ENCODE measurements at places on chromosomes 4 and X.

DNA sequence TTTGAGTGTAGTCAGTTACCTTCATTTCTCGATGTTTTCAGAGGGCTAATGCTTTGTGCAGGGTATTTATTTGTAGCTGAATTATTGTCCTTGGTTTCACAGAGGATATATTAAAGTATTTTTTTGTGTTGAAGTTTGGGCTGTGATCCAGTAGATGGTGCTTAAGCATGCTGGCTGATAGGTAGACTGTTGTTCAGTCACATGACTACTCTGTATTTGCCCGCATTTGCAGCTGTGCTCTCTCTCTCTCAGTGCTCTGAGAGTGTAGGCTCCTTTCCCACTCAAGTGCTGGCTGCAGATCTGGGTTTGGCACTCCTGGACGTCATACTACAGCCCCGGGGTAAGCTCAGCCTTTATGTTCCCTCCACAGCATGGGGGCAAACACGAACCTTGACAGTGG is 21.7 kb downstream of the RAB40AL start:
- no peak for DNase-seq

- DNase-seq, result no peak
These were observed 9.6 kb upstream of the DUSP9 start for GRCh38 chrX:153637121-153638040.

- DNase-seq, result no peak
These were observed 13.1 kb downstream of the PDGFC start for GRCh38 chr4:156958276-156959074.

DNA sequence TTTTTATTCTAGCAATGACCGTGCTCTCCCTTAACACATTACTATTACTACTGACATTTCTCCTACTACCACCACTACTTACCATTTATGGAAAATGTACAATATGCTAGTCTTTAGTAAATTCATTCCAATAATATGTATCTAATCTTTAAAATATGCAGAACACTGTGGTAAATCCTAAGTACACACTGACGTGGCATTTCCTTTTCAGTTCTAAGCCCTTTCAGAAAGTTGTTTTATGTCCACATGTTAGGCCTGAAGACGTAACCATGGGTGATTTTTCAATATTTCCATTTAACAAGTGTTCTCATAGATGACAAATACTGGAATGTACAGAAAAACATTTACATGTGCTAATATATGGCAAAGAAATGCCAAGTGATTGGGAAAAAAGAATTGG is 268.6 kb upstream of the SLIT2 start:
- no peak for DNase-seq

DNA sequence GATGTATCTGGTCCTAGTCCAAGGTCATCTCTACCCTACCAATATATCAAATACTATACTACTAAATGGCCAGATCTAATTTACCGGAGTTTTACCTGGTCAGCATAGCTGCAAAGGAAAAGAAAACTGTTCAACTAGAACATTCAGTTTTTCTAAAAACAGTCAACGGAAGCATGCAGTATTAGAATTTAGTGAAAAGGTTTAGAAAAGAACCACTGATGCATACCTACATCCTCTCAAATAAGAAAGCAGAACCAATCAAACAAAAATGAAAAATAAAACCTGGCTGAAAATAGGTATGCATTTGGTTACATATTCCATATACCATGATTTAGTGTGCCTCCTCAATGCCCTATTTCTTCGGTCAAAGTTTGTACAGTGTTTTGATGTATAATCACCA is 140.0 kb downstream of the CHM start:
- DNase-seq, result no peak

- no peak for DNase-seq
These were observed 144.3 kb downstream of the CHIC2 start for GRCh38 chr4:53920116-53920515.

DNA sequence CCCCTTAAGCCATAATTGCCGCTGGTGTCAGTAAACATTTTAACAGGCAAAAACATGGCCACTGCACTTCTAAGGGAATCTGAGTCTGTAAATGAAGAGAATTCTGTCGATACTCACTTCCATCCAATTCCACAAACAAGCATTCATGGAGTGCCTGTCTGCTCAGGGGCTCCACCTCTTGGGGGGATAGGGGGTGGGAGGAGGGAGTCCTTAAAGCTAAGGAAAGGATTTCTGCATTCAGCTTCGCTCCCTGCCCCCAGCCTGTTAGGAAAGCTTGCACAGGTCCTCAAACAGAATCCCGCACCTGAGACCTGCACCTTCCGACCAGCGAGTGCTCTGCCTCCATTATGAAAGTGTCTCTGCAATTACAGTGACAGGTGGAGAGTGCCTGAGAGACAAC is 130.2 kb upstream of the KIT start:
- DNase-seq, result no peak

DNA sequence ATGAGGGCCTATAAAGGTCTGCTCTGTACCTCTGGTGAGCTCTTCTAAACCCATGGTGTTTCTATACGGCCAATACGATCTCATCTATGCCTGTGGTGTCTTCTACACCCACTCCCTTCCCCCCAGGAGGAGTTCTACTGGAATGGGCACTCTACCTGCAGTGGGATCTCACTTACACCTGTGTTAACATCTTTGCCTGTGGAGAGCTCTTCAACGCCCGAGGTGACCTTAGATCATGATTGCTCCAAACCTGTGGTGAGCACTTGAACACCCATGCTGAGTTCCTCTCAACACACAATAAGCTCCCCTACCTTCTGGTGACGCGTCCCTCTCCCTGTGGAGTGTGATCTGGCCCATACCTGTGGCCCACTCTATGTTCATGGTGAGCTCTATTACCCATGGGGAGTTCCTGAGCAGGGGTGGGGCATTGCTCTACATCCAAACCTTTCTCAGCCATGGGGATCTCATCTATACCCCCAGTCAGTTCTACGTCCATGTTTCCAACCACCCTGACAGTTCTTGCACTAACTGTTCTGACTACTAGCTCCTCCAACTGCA is 48.6 kb downstream of the BCOR start:
- no peak for DNase-seq

DNA sequence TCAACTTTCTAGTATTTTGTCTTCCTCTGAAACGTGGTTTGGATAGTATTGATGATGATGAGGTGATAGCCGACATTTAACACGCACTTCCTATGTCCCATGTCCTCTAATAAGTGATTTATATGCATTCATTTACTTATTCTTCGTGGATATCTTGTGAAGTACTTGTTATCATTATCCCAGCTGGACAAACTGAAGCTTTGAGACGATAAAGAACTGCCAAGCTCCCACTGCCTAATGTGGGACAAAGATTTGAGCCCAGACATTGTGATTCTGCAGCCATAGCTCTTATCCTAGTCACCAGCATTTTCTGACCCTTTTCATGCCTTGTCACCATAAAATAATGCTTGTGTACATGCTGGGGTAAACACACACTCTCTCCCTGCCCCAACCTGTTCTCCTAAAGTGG is 92.5 kb downstream of the RAPGEF2 start:
- DNase-seq, result no peak

GRCh38 chr4:70721747-70722146 is at the start of gene RUFY3:
Gene RUFY3, plus strand, starts transcription at chr4:70721964. Its CDS starts 610 bp downstream, at chr4:70722574.
- DNase-seq, result no peak

DNA sequence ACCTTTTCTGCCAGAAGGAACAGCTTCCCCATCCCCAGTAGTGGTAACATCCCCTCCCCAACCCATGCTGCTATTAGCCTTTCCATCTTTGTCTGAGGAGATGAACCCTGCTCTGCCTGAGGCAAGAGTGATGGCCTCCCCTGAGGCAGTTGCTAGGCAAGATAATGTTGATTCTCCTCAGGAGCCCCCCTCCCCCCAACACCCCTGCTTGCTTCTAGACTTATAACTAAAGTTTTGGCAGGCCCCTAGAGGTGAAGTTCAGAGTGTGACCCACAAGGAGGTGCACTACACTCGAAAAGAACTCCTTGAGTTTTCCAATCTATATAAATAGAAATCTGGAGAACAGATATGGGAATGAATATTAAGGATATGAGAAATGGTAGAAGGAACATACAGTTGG is 962.5 kb downstream of the ADGRL3 start:
- DNase-seq, result no peak

DNA sequence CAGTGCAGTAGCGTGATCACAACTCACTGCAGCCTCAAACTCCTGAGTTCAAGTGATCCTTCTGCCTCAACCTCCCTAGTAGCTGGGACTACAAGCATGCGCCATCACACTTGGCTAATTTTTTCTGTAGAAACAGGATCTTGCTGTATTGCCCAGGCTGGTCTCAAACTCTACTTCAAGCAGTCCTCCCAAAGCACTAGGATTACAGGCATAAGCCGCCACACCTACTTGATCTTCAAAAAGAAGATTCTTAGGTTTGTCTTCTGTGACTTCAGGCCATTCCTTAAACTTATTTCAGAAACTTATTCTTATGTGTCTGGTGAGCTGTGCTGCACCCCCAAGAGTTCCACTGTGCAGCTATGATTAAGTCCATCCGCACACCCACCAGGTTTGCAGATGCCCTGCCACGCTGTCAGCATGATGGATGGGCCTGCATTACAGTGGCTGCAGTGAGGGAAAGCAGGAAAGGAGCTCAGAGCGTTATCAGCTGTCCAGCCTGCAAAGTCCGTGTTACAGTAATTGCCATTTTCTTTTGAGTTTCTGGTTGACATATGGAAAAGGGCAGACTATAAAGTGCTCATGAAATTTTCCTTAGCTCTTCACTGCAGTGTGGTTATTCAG is 146.6 kb downstream of the AASDH start:
- no peak for DNase-seq

- no peak for DNase-seq
These were observed 235.6 kb downstream of the STIM2 start for GRCh38 chr4:27096142-27096824.

- no peak for DNase-seq
These were observed 43.5 kb downstream of the CLDN34 start for GRCh38 chrX:10010686-10011085.

DNA sequence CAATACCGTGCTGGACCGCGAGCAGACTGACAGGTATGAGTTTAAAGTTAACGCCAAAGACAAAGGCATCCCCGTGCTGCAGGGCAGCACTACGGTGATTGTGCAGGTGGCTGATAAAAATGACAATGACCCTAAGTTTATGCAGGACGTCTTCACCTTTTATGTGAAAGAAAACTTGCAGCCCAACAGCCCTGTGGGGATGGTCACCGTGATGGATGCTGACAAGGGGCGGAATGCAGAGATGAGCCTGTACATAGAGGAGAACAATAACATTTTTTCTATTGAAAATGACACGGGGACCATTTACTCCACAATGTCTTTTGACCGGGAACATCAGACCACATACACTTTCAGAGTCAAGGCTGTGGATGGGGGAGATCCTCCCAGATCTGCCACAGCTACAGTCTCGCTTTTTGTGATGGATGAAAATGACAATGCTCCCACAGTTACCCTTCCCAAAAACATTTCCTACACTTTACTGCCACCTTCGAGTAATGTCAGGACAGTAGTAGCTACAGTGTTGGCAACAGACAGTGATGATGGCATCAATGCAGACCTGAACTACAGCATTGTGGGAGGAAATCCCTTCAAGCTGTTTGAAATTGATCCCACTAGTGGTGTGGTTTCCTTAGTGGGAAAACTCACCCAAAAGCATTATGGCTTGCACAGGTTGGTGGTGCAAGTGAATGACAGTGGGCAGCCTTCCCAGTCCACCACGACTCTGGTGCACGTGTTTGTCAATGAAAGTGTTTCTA is 3.2 kb downstream of the PCDH7 start:
- no peak for DNase-seq

DNA sequence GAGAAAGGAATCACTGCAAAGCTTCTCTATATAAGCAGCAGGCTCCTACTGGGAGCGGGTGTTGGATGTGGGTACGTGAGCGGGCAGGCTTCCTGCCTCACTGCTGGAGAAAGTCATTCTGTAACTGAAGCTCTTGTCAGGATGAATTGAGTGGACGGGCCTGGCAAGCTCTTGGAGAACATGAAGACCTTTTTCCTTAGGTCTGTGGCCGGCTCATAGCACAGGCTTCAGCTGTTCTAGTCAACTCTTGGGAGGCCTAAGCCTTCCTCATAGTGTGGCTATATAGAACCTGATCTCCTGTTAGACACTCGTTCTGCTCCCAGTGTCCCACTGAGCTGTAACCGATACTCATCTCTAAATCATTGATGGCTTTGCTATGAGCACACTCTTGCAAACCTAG is 108.2 kb upstream of the GPC4 start:
- DNase-seq, result no peak

DNA sequence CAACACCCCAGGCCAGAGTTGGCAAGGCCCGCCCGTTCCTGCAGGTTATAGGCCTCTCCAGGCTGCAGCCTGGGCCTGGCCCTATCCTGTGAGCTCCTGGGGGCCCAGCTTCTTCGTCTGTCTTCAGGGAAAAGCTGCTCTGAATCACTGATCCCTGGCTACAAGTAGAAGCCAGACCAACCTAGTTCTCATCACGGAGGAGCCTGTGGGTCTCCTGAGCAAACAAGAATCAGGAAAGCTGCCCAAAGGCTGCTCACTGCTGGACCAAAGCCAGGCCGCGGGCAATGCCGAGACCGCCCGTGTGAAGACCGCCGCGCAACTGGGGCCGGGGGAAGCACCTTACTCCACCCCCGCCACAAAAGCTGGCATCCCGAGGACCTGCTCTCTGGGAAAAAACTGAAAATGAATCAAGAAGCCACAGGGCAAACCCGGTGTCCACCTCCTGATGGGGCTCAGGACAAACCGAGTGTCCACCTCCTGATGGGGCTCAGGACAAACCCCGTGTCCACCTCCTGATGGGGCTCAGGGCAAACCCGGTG is 12.8 kb downstream of the CTBP1 start:
- DNase-seq, result no peak

DNA sequence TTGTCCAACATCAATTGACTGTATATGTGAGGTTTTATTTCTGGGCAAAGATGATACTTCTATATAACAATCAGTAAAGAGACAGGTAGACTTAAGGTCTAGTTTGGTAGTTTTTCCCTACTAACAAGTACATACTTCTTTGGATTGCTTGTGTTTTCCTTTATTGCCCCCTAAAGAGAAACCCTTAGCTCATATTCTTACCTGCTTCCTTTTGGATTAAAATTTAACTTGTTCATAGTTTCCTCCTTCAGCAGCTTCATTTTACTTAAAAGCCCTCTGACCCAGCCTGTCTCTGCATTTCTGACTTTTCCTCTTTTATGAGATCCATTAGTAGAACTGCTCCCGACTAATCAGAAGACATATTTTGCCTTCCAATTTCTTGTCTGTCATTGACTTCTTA is 75.7 kb upstream of the GPC4 start:
- no peak for DNase-seq

DNA sequence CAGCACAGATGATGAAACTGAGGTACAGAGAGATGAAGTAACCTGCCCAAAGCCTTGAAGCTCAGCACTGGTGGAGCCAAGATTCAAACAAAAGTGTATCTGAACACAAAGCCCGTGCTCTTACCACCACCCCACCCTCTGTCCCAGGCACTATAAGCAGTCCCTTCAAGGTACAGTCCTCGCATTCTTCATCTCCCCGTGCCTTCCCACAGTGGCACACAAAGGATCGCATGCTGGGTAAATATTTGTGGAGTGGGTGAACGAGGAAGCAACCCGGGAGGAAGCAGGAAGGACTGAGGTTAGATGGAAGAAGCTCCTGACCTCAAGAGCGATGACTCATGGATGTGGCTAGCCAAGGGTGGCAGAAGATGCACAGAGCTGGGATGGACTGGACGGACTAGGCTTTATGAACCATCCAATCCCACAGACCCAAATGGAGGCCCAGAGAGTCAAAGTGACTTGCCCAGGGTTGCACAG is 18.4 kb downstream of the IQSEC2 start:
- DNase-seq, result no peak
